ENCODE measurements at places on chromosomes 12 and 14. TPM values are rescaled to one million over a fixed set of nuclear protein-coding genes. Genes with fewer than 3 reads are reported as not detected.

CD163 gene
- total RNA-seq = 20.6 TPM

HOXC6 gene
- total RNA-seq = 0.43 TPM

TPPP2 gene
- total RNA-seq = 0.73 TPM

- no peak for DNase-seq
Observed at GRCh38 chr14:39876916-39877315, 444.7 kb upstream of the FBXO33 start.

DNA sequence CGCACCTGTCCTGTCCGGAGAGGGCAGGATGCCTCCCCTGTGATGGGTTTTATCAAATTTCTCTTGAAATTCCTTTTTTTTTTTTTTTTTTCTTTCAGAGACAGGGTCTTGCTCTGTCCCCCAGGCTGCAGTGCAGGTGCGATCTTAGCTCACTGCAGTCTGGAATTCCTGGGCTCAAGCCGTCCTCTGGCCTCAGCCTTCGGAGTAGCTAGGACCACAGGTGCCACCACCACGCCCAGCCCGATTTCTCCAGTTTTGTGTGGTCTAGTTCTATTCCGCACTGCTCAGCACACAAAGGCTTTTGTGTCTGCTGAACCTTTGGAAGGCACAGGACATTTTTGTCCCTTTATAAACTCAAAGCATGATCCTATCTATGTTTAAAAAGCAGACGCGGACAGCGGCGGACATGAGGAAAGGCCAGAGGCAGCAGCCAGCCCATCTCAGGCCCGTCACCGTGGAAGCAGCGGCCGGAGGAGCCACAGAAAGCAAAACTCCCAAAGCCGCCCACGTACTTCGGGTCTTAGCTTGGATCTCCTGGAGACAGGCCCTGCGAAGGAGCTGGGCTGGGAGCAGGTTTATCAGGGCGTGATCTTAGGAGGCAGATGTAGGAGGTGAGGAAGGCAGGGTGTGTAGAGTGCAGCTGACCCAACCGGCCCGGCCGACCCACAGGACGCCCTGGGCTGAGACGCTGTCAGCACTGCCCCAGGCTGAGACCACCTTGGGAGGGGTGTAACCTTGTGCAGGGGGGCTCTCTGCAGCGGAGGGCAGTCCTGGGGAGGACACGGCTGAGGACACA is 30.9 kb upstream of the FBRSL1 start:
- no peak for DNase-seq

NTS gene
- not detected for total RNA-seq

DNA sequence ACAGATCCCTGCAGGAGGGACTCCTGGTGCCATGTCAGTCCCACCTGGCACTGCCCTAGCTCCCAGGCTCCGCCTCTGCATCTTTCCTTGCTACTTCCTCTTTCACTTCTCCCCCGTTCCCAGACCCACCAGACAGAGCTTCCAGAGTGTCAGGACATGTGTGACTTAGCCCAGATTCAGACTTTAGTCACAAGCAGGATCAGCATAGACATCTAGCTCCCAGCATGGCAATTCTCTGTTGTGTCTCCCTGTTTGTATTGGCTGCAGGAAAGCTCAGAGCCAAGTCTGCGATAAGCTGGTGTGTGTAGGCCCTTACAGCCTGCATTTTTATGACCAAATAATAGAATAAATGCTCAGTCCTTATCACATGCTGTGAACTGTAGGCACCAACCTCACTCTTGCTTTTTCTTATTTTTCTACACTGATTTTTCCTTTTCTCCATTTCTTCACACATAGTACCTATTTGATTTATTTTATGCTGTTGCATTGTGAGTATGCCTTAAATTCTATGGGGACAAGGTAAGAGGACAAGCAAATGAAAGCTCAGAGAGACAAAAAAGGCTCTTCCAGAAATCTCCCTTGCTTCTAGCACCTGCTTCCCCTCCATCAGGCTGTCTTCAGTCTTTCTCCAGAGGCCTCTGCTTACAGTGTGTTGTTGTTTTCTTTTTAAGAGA is 5.9 kb downstream of the DHRS2 start:
- no peak for DNase-seq

TMTC1 gene
- total RNA-seq = 33.2 TPM

DNA sequence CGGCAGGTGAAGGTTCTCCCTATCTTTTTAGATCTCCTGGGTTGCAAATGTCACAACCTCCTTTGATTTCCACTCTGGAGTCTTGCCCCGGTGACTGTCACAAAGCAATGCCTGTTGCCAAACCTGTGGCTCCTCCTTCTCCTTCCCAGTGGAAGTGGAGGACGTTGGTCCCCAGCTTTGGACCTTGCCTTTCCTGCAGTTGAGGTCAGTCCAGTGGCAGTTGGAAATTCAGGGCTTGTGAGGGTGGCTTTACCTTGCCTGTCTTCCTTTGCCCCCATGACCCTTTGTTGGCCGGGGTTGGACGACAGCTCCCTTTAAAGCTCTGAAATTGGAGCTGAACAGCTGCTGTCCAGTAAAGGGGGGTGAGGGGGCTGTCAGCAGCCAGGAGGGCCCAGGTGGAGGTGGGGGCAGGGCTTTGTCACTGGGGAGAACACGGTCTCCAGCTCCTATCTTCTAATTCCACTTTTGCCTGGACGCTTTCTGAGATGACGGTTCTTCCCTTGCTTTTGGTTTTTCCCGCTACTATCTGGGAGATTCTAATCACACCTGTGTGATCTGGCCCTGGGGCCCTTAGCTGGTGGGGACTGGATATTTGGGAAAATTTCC is 4.1 kb downstream of the TEAD4 start:
- DNase-seq = peak; percentile 79

DNA sequence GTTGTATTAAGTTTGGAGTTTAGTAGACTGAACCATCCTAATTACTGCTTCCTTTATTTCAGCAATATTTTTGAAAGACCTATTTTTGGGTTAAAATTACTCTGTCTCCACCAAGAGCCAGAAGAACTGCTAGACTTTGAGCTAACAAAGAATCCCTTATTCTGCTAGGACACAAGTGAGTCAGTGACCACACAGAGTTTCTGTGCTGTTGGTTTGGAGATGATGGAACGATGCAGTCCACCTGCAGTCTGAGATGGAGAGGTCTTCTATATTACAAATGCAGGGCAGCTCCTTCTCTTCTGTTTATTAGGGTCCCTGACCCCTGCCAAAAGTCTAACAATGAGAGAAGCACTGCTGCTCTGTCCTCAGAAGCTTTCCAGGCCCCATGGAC is 6.7 kb upstream of the STXBP6 start:
- DNase-seq = no peak

LRP1 gene
- total RNA-seq = 103 TPM

PLEK2 gene
- total RNA-seq = 0.40 TPM

WNT1 gene
- not detected for total RNA-seq

DNA sequence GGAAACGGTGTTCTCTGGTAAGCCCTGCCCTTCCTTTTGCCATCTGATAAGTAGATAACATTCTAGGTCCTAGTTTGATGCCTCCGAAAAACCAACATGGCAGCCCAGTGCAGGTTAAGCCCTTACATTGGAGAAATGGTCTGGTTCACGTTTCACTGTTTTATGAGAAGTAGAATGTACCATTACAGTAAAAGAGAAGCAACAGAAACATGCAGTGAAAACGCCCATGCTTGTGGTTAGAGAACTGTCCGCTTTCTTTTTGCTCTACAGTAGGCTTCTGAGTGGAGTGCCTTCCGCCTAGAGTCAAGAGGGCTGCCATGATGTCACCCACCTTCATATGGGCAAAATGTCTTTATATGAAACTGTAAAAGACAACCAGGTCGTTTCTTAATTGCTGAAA is 190.4 kb upstream of the BCL2L14 start:
- no peak for DNase-seq

DNA sequence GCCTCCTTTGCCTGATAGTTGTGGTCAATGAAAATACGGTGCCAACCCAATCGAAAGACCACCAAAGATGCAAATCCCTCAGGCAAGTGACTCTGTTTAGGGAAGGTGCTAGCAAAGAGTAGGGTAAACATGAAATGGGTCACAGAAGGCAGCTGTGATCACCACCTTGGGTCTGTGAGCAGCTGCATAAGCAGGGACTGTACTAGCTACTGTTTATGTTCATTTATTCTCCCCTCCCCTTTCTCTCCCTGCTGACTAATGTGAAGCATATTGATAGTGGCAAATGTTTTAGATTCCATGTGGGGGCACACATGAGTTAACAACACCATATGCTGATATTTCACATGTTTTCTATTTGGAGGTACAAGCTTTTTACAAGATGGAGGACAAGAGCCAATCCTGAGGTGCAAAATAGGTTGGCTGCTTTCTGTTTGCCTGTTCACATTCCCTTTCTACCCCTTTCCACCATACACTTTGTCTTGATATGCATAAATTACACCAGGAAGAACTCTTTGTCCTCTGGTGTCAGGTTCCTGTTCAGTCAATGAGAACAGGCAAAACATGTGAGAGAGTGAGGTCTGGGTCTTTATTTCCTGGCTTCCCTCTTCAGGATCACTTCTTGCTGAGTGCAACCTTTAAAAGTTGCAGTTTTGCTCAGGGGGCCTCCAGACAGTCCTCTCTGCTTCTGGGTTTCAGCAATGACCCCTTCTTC is 71.1 kb downstream of the AVPR1A start:
- no peak for DNase-seq

DNA sequence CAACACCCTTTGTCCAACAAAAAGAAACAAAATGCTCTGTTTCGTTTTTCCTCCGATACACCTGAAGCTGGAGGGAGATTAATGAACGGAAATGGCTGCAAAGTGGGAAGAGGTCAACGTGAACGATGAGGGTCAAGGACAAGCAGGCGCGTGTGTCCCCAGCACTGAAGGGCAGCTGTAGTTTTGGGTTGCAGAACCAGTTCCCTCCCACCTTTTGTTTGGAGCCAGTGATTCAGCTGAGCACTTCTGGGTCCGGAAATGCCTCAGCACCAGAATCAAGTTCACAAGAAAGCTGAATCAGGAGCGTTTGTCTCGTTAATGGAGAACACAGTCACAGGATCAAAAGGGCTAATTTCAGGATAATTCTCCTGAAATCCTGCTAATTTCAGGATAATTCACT is 51.1 kb upstream of the PWP1 start:
- DNase-seq = no peak

PKP2 gene
- total RNA-seq = 463 TPM

TRHDE gene
- 0.30 TPM for total RNA-seq

DNA sequence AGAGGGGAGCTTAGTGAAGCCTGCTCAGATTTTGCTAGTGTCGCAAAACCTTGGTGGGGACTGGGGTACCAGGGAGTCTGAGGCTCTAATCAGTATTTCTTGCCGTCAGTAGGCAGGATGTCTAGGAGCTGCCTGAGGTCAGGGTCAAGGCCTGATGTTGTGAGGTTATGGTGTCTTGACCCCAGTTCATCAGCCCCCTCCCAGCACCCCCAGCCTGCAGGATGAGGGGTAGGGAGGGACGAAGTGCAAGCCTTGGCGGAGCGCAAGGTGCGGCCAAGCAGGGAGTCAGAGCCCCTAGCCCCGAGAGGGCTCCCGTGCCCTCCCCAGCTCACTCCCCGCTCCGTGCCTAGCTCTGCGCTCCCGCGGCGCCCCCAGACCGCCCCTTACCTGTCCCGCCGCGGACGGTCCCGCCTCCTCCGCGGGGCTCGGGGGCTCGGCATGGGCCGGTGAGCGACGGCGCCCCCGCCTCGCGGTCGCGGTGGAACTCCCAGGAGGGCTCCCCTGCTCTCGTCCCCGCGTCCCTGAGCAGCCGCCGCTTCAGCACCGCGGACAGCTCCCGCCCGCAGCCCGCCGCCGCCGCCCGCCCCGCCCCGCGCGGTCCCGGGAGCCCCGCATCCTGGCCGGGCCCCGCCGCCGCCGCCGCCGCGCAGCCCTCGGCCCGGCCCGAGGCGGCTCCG is 347 bp downstream of the SYNDIG1L start:
- DNase-seq = no peak

CISTR gene
- 0.75 TPM for total RNA-seq

- DNase-seq = no peak
Observed at GRCh38 chr14:64467566-64467965, 2.3 kb downstream of the AKAP5 start.

KRT72 gene
- total RNA-seq = not detected

- no peak for DNase-seq
Observed at GRCh38 chr12:49582201-49582600, 14.3 kb upstream of the MCRS1 start.

- no peak for DNase-seq
Observed at GRCh38 chr12:53252349-53252916, 15.7 kb upstream of the ESPL1 start.

- DNase-seq = peak; percentile 77
Observed at GRCh38 chr14:102777711-102778337, 575 bp downstream of the TRAF3 start.

METTL25 gene
- 17.8 TPM for total RNA-seq

DNA sequence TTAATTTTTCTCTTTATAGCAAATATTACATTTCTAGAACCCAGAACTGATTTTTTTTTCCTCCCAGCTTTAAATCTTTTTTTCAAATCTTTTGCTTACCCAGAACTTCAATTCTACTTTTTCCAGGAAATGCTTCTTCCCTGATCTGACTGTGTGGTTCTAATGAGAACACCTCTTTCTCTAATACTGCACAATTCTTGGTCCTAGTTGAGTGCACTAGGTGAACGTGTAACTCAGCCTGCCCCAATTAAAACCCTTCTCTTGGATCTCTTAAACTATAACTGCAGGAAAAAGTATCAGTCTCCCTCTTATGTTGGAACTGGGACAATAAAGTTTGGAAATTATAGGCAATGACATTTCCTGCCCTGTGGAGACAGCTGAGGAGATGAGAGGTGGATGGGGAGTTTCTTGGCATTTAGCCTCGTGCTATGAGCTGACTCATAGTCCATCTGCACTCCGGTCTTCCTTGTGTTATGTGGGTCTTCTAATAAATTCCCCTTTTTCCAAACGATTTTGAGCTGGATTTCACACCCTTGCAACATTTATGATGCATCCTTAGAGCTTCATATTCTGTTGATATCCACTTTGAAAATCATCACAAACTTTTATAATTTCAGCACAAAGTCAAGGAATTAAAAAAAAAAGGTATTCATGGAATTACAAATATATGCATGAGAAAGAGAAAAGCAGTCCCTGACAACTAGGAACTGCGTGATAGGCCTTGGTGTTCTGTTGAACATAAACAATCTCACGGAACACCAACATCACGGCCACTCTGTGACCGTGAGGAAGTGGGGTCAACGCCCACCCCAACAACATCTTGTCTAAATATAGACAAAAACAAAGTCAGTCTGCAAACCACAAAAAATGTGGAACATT is 52.4 kb downstream of the BRMS1L start:
- DNase-seq = no peak

GRCh38 chr12:85275374-85275773 is 4.6 kb upstream of the ALX1 start:
- no peak for DNase-seq

PLBD1 gene
- total RNA-seq = 33.8 TPM

- no peak for DNase-seq
Observed at GRCh38 chr12:41724216-41724615, 420.5 kb downstream of the GXYLT1 start.

GRCh38 chr14:50403419-50403818 is 6.7 kb upstream of the CDKL1 start:
- DNase-seq = no peak

DNA sequence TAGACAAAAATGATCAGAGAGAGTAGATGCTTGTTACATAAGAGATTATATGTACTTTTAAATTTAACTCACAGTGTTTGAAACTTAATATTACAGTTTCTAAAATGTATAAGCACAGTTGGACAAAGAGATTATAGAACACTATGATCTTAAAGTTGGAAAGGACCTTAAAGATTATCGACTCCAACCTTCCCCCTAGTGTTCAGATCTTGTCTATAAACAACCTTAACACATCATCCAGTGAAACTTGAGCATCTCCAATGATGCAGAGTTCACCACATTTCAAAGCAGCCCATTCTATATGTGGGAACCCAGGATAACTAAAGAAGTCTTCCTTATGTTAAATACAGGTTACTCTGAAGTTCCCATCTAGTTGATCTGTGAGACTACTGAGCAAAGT is 480.8 kb downstream of the RMST start:
- DNase-seq = no peak
